ENCODE measurements at places on chromosomes 2 and 18.

DNA sequence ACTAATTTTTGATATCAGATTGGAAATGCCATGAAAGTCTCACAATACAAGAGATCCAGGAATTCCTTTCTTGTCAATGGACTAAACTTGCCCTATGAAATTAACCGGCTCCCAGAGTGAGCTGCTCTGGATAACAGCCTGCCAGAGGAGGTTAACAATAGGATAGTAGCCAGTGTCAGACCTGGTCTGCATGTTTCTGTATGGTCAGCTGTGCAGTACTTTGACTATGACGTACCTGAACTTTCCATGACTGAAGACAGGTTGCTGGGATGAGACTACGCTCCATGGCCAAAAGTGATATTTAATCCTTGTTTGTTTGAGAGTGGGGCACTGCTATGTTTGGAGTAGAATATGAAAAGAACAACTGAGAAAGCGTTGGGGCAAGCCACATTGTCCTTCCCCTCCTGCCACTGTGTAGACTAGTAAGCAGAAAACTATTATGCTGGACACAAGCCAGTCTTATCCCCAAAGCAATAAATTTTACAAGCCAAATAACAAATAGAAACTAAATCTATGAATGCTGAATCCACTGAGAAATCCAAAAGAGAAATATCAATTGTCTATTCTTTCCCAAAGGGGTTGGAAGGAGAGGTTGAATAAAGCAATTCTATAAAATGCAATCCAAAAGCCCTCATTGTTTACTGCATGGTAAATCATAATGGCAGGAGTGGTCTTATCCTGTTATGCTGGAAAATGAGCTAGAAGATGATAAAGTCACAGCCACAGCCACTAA lies 115.5 kb upstream of the CYP26B1 start:
- no peak for DNase-seq

- no peak for DNase-seq
These were observed 12.7 kb downstream of the KDM3A start for GRCh38 chr2:86453836-86454235.

DNA sequence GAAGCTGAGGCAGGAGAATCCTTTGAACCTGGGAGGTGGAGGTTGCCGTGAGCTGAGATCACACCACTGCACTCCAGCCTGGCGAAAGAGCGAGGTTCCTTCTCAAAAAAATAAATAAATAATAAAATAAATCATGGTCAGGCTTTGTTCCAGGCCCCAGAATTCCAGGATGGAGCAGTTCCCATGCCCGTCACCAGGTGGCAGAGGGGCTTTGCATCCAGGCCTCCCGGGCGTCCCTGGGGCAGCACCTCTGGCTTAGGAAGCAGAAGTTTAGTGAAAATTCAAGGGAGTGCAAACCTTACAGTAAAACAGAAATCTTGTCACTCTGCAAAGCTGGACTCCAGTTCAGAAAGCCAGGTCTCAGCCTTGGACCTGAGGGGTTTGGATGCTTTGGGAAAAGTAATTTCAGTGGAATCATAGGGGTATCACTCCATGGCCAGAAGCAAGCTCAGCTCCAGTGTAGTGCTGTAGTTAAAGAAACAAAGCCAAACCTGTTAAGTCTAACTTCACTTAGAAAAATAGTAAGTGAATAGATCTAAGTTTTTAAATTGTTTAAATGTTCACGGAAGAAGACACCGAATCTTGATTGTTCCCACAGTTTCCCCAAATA lies 512.7 kb downstream of the CMPK2 start:
- DNase-seq = no peak

GRCh38 chr18:36872329-36872728 lies 43.4 kb downstream of the KIAA1328 start:
- DNase-seq = no peak

DNA sequence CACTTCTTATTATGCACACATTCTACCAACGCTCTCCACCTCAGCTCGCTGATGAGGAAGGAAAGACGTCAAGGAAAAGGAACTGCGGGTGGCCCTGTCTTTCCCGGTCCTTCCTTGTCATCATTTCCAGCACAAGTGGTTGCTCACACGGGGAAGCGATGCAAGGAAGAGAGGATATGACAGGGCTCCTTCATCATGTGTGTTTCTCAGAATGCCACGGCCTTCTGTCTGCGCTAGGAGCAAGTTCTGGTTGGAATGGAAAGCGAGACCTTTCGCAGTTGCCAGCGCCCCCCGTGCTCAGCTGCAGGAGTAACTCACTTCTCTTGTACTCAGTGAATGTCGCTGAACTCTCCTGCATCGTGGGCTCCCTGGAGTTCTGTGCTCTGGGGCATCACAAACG lies 191.8 kb upstream of the GLI2 start:
- no peak for DNase-seq

DNA sequence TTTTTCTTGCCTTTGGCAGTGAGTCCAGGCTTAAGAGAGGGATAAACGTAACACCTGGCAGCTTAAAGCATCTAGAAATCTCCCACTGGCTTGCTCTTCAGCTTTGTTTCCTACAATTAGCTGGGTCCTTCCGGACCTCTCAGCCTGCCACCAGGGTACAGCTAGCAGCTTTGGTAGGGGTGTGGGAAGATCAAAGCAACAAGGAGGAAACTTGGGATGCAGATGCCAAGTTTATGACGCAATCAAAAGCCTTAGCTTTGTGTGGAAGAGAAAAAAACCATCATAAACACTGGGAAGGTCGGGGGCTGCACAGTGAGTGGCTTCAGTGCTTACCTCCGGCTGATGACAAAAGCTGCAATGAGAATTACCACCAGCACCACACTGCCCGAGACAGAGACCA lies 116.9 kb downstream of the EPHA4 start:
- no peak for DNase-seq

DNA sequence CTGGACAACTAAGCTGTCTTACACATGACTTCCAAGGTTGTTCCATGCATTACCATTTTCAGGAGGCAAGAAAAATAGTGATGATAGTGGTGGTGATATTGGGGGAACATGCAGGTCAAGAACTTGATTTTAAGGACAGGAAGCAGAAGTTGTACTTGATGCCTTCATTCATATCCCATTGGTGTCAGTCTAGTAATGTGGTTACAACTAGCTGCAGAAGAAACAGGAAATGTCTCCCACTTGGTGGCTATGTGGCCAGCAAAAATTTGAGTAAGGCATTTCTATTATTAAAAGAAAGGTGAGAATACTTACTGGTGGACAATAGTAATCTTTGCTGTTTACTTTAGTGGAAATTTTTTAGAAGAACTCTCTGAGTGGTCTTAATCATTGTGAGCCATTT lies 103.4 kb downstream of the ALMS1 start:
- no peak for DNase-seq

GRCh38 chr18:71168557-71169145 lies 879.8 kb downstream of the SOCS6 start:
- DNase-seq = no peak

GRCh38 chr2:241240320-241241004 lies 52.0 kb downstream of the ANO7 start:
- DNase-seq = no peak

- no peak for DNase-seq
These were observed 17.3 kb upstream of the NEUROD1 start for GRCh38 chr2:181697571-181697970.

DNA sequence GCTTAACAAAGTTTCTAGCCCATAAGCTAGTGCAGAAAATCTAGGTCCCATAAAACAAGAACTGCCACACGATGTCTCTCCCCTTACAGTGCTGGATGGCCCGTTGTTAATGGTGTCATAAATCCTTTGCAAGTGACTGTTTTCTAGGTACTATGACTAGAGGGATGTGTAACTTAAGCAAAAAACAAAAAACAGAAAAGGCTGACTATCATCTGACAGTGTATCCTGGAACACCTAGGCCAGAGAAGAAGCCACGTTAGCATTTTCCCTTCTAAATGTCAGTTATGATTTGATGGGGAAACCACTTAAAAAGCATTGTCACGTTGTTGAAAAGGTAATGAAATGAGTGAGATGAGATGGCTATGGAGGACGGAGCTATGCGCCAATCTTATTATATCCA lies 2.4 kb downstream of the CASP8 start:
- no peak for DNase-seq

- no peak for DNase-seq
These were observed 47.0 kb upstream of the TGIF1 start for GRCh38 chr18:3402982-3403451.

GRCh38 chr2:234502919-234503285 lies 6.0 kb upstream of the ARL4C start:
- DNase-seq = no peak

DNA sequence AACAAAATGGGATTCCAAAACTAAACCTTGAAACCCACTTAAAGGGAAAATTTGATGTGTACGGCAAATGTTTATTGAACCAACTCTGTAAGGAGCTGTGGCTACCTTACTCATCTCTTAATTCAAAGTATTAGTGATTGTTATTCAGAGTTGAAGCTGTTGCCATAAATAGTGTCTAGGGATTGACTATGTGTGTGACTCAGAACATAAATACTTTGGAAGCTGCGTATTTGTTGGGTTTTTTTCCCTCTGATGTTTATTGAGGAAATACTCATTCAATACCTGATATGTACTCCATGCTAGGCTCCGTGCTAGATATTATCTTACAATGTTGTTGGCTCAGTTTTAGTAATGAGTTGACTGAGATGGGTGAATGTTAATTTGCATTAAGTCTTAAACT lies 90.4 kb downstream of the PTRHD1 start:
- DNase-seq = no peak

DNA sequence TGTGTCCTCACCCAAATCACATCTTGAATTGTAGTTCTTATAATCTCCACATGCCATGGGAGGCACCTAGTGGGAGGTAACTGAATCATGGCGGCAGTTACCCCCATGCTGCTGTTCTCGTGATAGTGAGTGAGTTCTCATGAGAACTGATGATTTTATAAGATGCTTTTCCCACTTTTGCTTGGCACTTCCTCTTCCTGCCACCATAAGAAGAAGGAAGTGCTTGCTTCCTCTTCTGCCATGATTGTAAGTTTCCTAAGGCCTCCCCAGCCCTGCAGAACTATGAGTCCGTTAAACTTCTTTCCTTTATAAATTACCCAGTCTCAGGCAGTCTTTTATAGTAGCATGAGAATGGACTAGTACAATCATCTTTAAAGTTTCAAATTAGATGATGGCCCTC lies 902.4 kb upstream of the PIK3C3 start:
- DNase-seq = no peak

- no peak for DNase-seq
These were observed 3.3 kb downstream of the PTGR3 start for GRCh38 chr18:75205514-75206132.

GRCh38 chr2:197799068-197799467 lies 5.3 kb upstream of the PLCL1 start:
- DNase-seq = no peak

DNA sequence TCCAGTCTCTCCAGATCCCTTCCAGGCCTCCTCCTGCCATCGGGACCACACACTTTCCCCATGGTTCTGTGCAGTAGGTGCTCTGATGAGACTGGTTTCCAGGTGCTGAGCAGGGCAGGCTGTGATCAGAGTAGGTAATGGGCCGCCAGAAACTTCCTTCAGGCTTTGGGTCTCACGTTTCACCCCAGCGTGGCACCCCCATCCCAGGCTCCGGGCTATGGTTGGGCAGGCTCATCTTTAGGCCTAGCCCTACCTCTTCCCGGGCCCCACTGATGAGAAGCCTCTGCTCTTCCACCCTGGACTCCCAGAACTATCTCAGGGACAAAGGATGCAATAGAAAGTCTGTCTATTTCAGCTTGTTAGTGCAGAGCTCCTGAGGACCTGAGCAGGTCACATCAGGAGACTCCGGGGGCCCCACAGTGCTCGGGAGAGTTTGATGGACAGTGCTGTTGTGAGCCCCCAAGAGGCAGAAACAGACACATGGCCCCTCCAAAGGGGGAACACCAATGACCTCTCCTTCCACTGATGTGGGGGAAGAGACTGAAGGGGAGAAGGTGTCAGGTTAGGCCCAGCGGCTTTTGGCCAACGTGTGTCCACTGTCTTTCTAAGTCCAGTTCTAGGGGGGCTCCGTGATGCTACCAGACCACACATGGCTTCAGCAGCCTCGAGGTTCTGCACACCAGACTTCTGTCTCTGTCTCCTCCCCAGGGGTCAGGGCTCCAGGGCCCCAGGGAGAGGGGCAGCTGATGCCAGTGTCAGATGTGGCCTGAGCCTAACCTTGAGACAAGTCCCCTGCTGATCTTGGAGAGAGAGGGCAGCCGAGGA lies 5.8 kb upstream of the PROM2 start:
- no peak for DNase-seq

DNA sequence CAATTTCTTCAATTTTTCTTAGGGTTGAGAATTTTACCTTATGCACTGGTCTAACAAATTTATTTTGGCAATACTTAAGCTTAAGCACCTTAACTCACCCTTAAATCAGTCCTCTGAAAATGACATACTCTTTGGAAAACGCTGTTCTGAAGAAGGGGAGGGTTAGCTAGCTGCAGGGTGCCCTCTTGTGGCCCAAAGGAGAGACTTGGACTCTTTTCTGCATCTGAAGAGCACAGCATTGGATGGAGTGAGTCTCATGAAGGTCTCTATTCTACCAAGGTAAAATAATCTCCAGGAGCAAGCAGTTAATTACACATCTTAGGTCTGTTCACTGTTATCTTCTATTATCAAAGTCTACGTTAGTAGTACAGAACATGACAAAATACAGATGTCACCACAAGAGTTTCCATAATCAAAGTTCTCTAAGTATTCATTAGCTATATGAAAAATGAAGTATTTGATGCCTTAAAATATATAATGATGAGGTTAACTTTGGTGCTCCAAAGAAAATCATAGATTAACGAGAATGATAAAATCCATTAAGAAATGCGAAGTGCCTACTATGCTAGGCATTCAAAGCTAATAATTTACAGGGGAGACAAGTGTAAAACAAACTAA lies 24.4 kb downstream of the PUM2 start:
- no peak for DNase-seq

- DNase-seq = no peak
These were observed 42.1 kb downstream of the SRBD1 start for GRCh38 chr2:45568935-45569334.

DNA sequence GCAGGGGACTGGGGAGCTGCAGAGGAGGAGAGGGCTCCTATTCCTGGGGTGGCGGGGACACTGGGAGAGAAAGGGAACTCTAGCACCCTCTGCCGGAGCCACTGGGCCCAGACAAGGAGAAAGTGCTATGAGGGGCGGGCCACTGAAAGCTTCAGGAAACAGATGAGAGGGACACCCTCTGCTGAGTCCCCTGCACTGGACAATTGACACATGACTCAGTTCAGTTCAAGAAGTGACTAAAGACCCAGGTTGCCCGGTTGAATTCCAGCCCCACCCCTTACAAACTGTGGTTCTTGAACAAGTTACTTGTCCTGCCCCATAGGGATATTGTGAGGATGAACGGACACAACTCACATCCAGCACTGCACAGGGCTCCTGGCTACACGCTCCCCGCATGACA lies 5.0 kb downstream of the RUFY4 start:
- DNase-seq = no peak

DNA sequence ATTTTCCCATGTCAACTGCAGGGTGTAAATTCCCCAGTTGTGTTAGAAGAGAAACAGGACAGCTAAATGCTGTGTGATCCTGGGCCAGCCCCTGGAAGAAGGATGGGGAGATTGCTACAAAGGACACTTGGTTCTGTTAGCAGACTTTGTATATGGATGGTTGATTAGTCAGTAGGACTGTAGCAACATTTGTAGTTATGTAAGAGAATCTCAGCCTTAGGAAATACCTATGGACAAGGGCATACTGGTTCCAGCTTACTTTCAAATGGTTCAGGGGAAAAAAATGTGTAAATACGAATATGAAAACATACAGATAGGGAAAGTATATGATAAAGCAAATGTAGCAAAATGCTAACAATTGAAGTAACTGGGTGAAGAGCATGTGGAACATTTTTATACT lies 47.6 kb downstream of the GNAL start:
- no peak for DNase-seq

Data from stimulated activated CD8-positive, alpha-beta memory T cell treated with anti-CD3 and anti-CD28 coated beads, Interleukin-2, amount 100 ng/mL, for 48 hours (primary cell).